ENCODE measurements at places on chromosomes 1 and 21.

DNA sequence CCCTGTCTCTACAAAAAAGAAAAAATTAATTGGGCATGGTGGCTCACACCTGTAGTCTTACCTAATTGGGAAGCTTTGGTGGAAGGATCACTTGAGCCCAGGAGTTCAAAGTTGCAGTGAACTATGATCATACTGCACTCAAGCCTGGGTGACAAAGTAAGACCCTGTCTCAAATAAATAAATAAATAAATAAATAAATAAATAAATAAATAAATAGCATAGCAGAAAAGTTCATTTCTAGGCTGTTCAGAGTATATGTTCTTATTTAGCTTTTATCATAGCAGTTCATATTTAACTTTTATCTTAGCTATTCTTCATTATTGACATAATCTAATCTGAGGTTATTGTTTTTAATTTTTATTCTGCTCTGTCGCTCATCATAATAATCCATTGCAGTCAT lies 8.7 kb upstream of the SEC16B start:
- no peak for DNase-seq

DNA sequence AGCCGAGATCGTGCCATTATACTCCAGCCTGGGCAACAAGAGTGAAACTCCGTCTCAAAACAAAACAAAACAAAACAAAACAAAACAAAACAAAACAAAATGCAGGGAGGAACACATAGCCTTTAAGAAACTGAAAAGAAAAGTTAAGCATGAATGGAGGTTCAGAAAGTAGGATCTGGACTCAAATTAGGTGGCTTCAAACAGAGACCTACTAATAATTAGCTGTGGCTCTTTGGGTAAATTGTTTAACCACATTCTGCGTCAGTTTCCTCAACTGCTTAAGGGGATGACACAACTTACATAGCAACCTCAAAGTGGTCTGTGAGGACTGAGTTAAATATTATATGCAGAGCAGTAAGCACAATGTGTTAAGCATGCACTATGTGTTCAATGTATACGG lies 458.2 kb downstream of the ADGRL2 start:
- DNase-seq: no peak

DNA sequence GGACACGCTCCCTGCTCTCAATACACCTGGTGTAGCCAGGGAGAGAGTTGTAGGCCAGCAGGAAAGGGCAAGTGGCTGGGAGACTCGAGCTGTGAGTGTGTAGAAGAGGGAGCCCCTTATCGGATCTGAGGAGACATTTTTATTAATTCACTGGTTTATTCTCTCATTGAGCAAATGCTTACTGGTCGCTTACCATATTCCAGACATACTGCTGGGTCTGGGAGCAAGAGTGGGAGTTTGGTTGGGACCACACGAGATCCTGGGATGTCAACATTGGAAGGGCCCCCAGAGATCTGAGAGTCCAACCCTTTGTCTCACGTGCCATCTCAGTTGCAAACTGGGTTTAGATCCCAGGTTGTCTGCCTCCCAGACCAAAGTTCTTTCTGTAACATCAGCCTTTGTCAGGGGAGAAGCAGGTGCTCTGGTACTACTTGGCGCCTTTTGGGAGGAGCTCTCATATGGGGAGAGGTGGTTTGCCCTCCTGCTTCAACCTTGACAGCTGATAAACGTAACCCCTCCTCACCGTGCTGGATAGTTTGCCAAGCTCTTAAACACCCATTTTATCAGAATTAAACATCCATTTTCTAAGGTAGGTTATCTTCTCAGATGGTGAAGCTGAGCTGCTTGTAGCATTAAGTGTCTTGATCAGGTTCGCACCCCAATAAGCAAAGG lies 742 bp downstream of the TMEM222 start:
- DNase-seq: no peak

- no peak for DNase-seq
Observed at GRCh38 chr1:227869851-227870305, 54.4 kb downstream of the PRSS38 start.

DNA sequence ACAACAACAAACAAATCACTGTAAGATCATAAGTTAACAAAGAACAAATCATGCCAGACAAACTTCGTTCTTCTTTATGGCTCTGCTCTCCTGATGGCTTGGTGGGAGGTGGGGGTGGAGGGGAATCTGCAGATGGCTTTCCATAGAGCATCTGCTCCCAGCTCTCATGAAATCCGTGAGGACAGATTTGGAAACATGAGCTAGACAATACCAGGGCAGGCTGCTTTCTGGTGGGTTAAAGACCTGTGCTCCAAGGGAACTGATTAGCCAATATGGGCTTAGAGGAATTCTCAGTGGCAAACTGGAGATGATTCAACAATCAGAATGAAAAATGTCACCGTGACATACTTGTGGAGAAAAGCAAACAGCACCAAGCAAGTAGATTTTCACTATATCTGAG lies 69.4 kb upstream of the TLR5 start:
- no peak for DNase-seq

DNA sequence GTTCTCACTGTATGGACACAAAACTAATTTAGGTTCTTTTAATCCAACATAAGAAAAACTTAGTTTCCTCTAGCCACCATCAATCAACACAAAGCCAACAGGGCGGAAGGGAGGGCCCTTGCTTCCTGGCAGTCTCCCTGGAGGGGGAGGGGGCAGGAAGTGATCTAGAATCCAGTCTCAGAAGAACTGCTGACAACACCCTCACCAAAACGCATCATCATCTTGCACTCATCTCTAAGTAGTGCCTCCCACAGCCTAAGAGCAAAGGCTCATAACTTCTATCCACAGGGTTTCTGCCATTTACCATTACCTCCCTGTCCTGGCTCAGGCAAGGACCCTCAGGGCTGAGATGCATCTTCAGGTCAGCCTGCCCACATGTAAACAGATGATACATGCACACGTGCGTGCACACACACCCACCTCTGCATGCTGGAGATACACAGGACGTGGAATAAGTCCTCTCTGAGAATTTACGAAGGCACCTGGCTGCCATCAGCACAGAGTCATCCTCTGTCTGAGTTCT lies 20.5 kb downstream of the HIVEP3 start:
- DNase-seq: no peak

DNA sequence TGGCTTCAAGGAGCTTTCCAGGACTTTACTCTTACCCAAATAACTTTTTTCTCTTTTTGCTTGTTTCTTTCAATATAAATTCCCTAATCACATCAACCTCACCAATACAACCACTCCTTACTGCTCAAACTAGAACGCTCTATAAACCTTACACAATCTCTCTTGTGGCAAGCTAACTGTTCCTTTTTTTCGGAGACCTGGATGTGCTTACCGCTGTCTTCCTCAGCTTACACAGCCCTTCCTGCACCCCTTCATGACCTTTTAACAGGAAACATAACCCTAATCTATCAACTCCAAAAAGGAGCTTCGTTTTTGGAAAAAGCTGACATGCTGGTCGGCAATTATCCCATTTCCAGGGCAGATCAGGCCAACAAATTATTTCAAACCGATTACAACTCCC lies 24.1 kb upstream of the SLC2A5 start:
- DNase-seq: no peak

- DNase-seq: no peak
Observed at GRCh38 chr1:164914208-164914607, 355.2 kb downstream of the PBX1 start.
